Activated T-helper 1 cell treated with anti-CD3 and anti-CD28 coated beads, Interleukin-2, amount 50 U/mL, for 16 hours (primary cell): ENCODE measurements at places on chromosomes 3 and 15.

GRCh38 chr15:29668120-29668602 is 154.1 kb downstream of the TJP1 start:
- no peak for DNase-seq

- DNase-seq = no peak
Measured at GRCh38 chr15:87089551-87089950, 1009.9 kb downstream of the AGBL1 start.

- no peak for DNase-seq
Measured at GRCh38 chr3:123749711-123750110, 134.4 kb downstream of the MYLK start.

GRCh38 chr15:29067949-29068348 is 182.2 kb downstream of the APBA2 start:
- DNase-seq = no peak

DNA sequence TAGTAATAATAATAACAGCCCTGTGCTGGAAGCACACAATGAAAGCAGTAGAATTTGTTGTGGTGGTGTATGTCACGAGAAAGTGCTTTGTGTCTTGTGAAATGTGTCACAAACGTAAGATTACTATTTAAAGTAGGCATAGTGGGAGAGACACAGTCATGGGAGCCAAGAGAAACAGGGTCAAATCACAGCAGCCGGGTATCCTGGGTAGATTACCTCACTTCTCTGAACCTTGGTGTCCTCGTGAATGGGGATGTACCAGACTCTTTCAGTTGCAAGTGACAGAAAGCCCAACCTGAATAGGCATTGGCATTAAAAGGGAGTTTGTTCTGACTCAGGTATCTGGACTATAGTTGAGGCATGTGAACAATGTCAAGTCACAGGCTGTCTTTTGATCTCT is 29.1 kb upstream of the SRGAP3 start:
- DNase-seq = no peak

- DNase-seq = no peak
Measured at GRCh38 chr3:72164635-72164978, 379.7 kb upstream of the PROK2 start.

- no peak for DNase-seq
Measured at GRCh38 chr3:16975083-16975482, 90.3 kb downstream of the PLCL2 start.

DNA sequence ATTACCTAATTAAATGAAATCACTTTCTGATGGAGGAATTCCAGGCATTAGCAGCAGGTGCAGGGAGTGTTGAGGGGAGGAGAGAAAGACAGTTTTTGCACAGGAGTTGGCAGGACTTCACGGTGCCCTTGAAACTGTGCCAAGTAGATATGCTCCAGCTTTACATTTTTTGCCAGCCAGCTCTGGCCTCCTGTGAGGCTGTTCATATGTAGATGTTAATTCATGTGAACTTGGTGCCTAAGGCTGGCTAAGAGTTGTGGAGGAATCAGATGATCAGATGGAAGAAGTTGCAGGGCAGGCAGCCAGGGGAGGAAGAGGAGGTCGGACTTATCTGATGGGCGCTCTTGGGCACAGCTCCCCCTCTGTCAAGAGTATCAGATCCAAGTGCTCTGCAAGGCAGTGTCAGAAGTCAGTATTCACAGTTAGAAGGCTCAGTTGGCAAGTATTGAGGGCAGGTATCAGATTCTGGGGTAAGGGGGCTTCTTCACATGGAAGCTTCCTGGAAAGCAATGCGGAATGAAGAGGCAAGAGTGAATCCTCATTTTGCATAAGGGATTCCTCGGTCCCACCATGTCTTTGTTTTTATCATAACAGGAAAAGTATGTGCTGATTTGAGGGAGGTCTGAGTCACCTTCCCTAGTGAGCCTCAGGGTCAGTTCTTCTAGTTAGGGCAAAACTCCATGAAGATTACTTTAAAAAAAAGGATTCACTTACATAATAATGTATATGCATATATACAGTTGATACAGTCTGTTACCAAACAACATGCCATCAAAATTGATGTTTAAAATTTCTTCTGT is 172.6 kb upstream of the UMPS start:
- DNase-seq = no peak

DNA sequence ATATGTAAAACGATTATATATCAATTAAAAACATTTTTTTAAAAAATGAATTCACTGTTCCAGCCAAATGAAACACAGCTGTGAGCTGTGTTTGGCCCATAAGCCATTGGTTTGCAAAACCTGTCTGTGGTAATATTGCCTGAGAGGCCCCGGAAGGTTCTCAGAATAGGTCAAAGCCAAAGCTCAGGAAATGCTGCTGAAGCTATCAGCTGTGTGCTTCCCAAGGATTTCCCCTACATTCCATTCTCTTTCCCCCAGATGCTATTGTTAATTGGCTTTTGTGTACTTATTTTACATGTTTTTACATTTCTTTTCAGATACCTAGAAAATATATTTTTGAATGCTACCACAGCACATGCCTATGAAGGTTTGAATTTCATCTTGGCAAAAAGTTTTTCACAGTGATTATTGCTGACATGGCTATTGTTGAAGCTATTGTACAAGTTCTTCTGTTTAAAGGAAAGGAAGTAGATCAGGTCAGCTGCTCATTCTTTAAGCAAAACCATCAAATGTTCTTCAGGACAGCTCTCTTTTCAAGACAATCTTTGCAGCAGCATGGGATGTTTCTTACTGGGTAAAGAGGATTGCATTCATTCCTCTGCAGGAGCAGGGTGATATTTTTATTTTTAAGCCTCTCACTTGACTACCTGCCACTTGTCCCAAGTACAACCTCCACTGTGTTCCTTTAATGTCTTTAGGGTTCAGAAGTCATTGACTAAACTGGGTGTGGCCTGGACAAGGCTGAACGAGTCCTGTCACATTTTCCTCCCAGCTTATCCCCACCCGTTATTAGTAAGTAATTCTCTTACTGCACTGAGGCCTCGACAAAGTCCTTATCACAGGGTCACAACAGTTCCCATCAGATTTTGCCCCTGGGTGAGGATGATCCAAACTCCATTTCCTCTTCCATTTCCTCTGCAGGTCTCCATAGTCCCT is 26.3 kb upstream of the BNC1 start:
- no peak for DNase-seq

- no peak for DNase-seq
Measured at GRCh38 chr3:41808152-41808551, 153.8 kb downstream of the ULK4 start.

DNA sequence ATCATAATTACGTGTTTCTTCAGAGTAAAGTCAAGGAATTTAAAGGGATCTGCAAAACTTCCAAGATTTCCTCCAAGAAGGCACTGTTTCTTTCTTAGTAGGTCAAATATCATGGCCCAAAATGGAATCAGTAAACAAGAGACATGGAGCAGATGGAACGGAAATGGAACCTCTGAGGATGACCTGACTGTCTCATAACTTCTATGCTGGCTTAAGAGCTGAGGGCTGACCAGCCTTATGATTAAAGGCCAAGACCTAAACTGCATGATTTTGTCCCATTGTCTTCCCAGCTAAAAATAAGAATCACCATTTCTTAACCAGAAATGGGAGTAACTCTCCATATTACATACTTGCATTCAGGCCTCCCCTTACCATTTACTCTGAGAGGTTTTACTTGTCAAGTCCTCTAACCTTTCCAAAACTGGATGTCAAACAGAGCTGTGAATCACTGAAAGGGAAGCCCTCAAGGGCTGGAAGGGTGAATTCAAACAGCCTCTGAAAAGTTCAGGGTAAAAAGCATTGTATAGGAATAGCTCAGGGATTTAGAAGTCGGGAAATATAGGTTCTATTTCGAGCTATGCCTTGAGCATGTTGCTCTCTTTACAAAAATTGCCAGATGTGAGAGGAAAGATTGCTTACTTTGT is 103.7 kb downstream of the MEIS2 start:
- no peak for DNase-seq

DNA sequence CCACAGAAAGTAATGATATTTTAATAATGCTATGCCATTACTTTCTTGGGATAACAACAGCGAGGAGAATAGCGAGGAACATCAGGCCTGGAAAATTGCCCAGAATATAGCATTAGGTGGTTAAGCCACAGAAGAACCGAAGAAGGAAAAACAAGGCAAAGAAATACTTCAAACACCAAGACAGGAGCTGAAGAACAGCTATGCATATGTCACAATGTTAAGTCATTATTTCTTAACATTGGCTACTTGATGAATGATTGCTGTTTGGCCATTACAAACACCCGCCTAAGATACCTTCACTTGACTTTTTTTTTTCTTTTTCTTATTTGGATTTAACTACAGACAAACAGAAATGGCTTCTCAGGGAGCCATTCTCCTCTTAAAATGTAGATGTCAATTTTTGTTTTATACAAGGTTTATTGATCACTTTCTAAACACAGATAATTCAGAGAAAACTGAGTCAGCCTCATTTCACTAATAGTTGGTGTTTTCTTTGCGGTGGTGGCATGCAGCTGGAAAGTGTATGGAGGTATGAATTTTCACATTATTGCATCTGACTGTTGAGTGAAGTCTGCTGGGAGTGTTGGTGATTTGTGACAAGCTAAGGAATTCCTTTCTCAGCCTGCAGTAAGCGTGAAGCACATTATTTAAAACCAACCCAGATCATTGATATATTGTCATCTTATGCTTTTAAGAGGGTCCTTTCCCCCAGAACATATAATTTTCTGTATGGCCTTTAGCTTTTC is 705.7 kb upstream of the NR2F2 start:
- no peak for DNase-seq

DNA sequence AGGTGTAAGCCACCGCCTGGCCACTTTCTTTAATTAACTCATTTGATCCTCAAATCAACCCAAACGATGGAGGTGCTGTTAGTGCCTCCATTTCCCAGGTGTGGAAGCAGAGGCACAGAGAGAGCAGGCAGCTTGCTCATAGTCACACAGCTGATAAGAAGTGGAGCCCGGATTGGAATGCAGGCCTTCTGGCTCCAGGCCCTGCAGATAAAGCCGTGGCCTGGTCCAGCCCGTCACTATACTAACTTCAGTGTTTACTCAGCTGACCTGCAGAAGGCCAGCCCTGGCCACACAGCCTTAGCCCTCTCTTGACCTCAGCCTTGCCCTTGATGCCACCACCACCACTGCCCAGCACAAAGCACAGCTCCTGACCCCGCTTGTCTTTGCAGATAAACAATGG is 116.7 kb downstream of the NUP210 start:
- DNase-seq = no peak

- DNase-seq = no peak
Measured at GRCh38 chr3:128412180-128413002, 54.3 kb downstream of the DNAJB8 start.
